ENCODE measurements at places on chromosomes 11 and 22. TPM values are rescaled to one million over a fixed set of nuclear protein-coding genes. Genes with fewer than 3 reads are reported as not detected.

- peak; percentile 56 for DNase-seq
Observed at GRCh38 chr22:45572444-45572843, 69.8 kb downstream of the FBLN1 start.

GRCh38 chr11:34451053-34451452 is 12.3 kb downstream of the CAT start:
- no peak for DNase-seq

DNA sequence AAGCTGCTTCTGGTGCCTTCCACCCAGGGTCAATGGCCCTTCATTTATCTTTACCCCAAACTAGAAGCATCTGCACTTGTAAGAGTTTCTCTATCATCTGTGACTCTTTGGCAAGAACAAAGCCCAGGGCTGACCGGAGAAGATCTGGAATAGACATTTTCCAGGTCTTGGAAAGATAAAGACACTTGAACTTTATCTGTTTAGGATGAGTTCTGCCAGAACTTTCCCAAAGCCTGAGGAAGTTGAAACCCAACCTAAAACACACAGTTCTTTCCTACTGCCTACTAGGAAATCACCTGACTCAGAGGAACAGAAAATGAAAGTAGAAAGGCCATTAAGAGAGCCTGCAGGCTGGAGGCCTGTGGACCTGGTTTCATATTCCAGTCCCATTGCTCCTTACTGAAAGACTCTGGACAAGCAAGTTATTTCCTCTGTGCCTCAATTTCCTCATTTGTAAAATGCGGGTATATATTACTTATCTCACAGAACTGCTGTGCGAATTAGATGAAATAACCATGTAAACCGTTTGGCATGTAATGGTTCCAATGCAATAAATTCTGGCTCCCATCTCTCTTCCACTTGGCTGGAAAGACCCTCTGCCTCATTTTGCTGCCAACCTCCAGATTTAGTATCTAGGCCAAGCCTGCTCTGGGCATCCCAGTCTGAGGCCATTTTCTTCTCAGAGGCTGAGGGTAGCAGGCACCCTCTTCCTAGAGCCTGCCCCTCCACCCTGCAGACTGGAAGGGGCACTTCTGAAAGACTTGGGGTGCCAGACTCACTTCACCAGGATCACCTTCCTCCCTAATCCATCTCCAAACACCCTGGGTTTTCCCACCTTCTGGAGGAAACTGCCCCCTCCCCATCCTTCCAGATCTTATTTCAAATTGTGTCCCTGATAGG is 1.2 kb downstream of the UBE2L6 start:
- DNase-seq = peak; percentile 65

The SCGB1A1 gene
- not detected for total RNA-seq

GRCh38 chr11:76493626-76494539 is 49.1 kb downstream of the EMSY start:
- no peak for DNase-seq

- no peak for DNase-seq
Observed at GRCh38 chr11:27347359-27348339, 15.4 kb downstream of the CCDC34 start.

GRCh38 chr11:32094923-32095322 is 4.0 kb downstream of the RCN1 start:
- peak; percentile 34 for DNase-seq

All from fibroblast of the aortic adventitia (primary cell).